ENCODE measurements at places on chromosomes 7 and 10. TPM values are rescaled to one million over a fixed set of nuclear protein-coding genes. Genes with fewer than 3 reads are reported as not detected.

The MRPS33 gene
- 48.0 TPM for total RNA-seq

DNA sequence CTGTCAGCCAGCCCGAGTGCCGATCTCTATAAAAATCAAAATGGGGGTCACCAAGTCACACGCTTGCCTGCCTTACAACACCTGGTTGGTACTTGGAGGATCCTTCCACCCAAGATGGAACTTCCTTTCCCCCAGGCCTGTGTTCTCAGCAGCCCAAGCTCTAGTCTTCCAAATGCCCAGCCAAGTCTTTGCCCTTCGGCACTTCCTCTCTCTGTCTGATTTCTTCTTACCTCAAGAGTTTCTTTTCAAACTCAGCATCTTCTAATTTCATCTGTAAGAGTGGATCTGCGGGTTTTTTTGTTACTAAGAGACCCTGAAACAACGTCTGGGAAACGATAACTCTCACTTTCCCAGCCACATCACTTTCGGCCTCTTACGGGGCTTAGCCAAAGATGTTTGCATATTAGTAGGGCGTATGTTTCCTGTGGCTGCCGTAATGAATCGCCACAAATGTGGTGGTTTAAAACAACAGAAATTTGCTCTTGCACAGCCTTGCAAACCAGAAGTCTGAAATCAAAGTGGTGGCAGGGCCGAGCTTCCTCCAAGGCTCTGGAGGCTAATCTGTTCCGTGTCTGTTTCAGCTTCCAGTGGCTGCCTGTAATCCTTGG lies 219.9 kb downstream of the TCF7L2 start:
- H3K4me1 ChIP-seq, result no peaks in the 10 kb centered on the region
- no peaks in the 10 kb centered on the region for H3K36me3 ChIP-seq

The CALHM1 gene
- not detected for total RNA-seq

The TRIL gene
- total RNA-seq, result not detected

The ABHD11 gene
- total RNA-seq, result 23.9 TPM

- no peak overlapping the region for H3K27ac ChIP-seq
- H3K36me3 ChIP-seq, result no peaks in the 10 kb centered on the region
- DNase-seq, result no peak
- no peaks in the 10 kb centered on the region for H3K4me1 ChIP-seq
- H3K4me3 ChIP-seq, result no peak overlapping the region
Observed at GRCh38 chr10:131693766-131694165, 207.0 kb upstream of the PPP2R2D start.

GRCh38 chr7:130091999-130092398 lies 21.7 kb downstream of the KLHDC10 start:
- no peak overlapping the region for H3K27ac ChIP-seq
- H3K4me3 ChIP-seq, result no peak overlapping the region
- H3K36me3 ChIP-seq, result no peaks in the 10 kb centered on the region
- peaks cover 5% of the 10 kb centered on the region for H3K4me1 ChIP-seq

DNA sequence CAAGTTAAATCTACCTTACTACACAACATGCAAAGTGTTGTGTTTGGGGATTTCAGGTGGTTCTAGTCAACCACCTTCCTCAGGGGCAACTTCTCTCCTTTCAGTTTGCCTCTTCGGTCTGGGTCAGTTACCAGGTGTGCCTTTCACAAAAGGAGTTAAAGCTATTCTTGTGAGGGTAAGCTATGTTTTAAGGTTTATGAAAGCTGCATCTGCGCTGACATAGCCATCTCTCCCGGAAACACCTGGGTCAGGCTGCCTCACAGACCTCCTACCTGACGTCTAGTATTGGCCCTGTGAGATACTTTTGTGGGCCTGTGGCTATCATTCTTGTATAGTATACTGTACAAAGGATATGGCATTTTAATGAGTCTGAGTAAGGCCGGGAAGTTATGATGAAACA lies 67.7 kb upstream of the ITGA8 start:
- no peak overlapping the region for H3K27ac ChIP-seq
- no peak overlapping the region for H3K4me3 ChIP-seq
- peaks cover 25% of the 10 kb centered on the region for H3K36me3 ChIP-seq

GRCh38 chr7:107232568-107233090 lies 63.8 kb downstream of the HBP1 start:
- H3K4me3 ChIP-seq, result no peak overlapping the region
- H3K27me3 ChIP-seq, result no peaks in the 10 kb centered on the region
- no peak for DNase-seq
- no peaks in the 10 kb centered on the region for H3K36me3 ChIP-seq

- H3K27me3 ChIP-seq, result no peaks in the 10 kb centered on the region
- H3K36me3 ChIP-seq, result no peaks in the 10 kb centered on the region
- H3K27ac ChIP-seq, result no peak overlapping the region
- DNase-seq, result no peak
Observed at GRCh38 chr10:58838561-58839208, 326.0 kb downstream of the BICC1 start.

DNA sequence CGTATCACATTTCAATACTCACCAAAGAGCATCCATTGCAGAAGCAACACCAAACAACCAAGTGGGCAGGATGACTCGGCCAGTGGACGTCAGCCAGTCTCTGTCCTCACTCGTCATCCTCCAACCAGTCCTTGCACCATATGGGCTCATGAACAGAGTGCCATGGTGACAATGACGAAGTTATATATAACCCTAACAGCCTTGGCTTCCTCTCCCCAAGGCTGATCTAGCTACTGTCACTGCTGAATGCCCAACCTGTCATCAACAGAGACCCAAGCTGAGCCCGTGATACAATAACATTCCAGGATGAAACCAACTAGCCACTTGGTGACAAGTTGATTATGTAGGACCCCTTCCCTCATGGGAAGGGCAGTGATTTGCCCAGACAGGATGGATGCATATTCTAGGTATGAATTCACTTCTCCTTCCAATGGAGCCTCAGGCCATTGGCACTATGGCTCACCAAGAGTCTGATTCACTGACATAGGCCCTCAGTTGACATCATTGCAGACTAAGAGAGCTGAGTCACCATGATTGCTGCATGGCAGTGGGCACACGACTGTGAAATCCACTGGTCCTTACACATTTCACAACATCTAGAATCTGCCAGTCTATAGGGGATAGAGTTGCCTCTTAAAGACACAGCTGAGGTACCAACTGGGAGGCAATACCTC lies 26.3 kb upstream of the PPIF start:
- no peak overlapping the region for H3K27ac ChIP-seq
- DNase-seq, result no peak
- H3K36me3 ChIP-seq, result no peaks in the 10 kb centered on the region
- H3K4me1 ChIP-seq, result peaks cover 98% of the 10 kb centered on the region
- H3K27me3 ChIP-seq, result no peaks in the 10 kb centered on the region
- no peak overlapping the region for H3K4me3 ChIP-seq

DNA sequence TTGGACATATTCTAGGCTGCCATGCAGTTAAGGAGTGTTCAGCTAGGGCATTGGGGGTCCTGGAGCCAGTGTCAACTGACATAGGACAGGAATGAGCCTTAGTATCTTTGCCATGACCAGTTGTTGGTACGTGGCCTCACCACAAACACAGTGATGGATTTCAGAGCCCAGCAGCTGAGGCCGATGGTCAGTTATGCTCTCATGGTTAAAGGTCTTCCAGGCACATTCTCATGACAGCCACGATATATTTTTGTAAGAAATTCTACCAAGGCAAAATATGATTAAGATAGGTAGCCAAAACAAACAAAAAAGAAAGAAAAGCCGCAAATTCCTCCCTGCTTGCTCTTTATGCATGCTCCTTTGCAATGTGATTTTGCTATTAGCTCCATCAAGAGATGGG lies 47.8 kb downstream of the CDHR3 start:
- DNase-seq, result no peak
- H3K36me3 ChIP-seq, result no peaks in the 10 kb centered on the region
- no peak overlapping the region for H3K27ac ChIP-seq
- peaks cover 26% of the 10 kb centered on the region for H3K4me1 ChIP-seq

DNA sequence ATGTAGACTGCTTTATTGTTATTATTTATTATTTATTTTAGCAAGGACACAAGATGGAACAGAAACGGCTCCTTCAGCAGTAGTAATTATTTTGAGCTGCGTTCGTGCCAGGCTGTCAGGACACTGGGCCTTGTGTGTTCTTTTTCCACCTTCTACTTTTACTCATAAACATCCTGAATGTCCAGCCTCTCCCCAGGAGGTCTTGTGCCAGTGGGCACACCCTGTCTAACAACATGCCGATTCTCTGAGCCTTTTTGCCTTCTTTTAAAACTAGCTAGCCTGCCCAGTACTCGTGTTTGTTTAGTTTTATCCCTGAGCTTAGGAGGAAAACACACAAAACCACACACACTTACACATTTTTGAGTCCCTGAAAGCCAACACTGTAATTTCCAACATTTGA lies 1.2 kb downstream of the SCIN start:
- H3K36me3 ChIP-seq, result no peaks in the 10 kb centered on the region
- DNase-seq, result no peak
- H3K27me3 ChIP-seq, result no peaks in the 10 kb centered on the region
- H3K4me1 ChIP-seq, result peaks cover 10% of the 10 kb centered on the region
- no peak overlapping the region for H3K27ac ChIP-seq

GRCh38 chr10:74977913-74978847 lies 133.3 kb upstream of the SAMD8 start:
- no peak overlapping the region for H3K4me3 ChIP-seq
- peaks cover 21% of the 10 kb centered on the region for H3K4me1 ChIP-seq
- peak overlapping the region; percentile 11 for H3K27ac ChIP-seq
- peak; percentile 48 for DNase-seq

GRCh38 chr7:4602905-4603842 lies 78.9 kb upstream of the FOXK1 start:
- H3K27ac ChIP-seq, result no peak overlapping the region
- DNase-seq, result no peak
- H3K36me3 ChIP-seq, result no peaks in the 10 kb centered on the region
- H3K4me1 ChIP-seq, result no peaks in the 10 kb centered on the region
- no peak overlapping the region for H3K4me3 ChIP-seq
- H3K27me3 ChIP-seq, result no peaks in the 10 kb centered on the region

- no peaks in the 10 kb centered on the region for H3K27me3 ChIP-seq
- H3K36me3 ChIP-seq, result no peaks in the 10 kb centered on the region
- H3K4me1 ChIP-seq, result no peaks in the 10 kb centered on the region
- DNase-seq, result no peak
- no peak overlapping the region for H3K27ac ChIP-seq
Observed at GRCh38 chr7:151722533-151722932, 154.4 kb downstream of the PRKAG2 start.

DNA sequence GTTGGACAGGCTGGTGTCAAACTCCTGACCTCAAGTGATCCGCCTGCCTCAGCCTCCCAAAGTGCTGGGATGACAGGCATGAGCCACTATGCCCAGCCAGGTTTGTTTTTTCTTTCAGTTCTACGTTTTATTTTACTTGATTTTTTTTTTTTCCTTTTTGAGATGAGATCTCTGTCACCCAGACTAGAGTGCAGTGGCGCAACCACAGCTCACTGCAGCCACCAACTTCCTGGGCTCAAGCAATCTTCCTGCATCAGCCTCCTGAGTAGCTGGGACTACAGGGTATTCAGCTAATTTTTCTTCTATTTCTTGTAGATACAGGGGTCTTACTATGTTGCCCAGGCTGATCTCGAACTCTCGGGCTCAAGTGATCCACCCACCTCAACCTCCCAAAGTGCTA lies 24.3 kb downstream of the GDI2 start:
- peaks cover 18% of the 10 kb centered on the region for H3K4me1 ChIP-seq
- H3K27me3 ChIP-seq, result no peaks in the 10 kb centered on the region
- no peak overlapping the region for H3K4me3 ChIP-seq
- no peak overlapping the region for H3K27ac ChIP-seq

DNA sequence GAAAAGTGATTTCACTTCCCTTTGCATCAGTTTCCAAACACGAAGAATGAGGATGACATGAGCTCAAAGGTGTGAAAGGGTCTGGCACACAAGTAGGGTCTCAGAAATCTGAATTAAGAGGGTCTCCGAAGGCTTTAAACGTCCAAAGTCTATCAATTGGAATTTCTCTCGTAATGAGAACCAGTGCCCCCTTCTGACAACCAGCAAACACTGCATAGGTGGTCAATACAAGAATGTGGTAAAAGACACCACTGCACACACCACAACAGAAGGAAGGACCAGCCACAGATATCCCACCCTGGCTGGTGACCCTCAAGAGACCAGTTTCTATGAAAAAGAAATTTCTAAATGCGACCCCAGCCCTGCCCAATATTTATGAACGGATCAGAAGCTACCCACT lies 78.1 kb downstream of the CALN1 start:
- no peak overlapping the region for H3K27ac ChIP-seq
- H3K36me3 ChIP-seq, result no peaks in the 10 kb centered on the region
- H3K4me3 ChIP-seq, result no peak overlapping the region
- no peak for DNase-seq

The HOXA5 gene
- total RNA-seq, result not detected

The HKDC1 gene
- total RNA-seq, result 3.5 TPM

The UBTD1 gene
- total RNA-seq, result 1.9 TPM
